Activated T-cell treated with anti-CD3 and anti-CD28 coated beads, Interleukin-2, amount 50 U/mL, for 72 hours (primary cell): ENCODE measurements at places on chromosomes 5 and 9.

DNA sequence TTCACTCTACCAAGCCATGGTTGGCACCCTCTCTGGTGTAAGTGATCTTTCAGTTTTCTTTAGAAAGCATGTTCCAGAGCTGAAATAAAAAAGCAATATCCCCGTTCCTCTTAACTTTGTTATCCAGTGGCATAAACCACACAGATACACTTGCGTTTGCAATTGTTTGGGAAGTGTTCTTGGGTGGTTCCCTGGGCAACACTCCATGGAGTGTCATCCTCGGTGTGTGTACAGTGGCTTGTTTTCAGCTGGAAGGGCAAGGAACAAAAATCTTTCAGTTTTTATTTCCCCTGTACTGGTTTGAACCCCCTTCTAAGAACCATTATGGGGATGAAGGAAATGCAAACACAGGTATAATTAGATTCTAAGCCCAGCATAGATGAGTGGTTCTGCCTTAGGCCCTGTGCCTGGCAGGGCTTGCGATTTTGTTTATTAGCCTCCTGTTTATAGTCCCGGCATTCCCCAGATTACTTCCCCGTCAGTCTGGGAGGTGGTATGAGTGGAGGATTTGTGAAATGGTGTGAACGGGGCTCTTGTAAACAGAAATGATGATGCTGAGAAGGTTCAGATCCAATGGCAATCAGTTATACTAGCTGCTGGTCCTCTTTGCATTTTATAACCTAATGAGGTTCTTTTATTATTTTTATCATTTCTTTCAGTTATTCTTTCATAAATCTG, 76.0 kb upstream of the CD180 start:
- DNase-seq = no peak

- DNase-seq = no peak
These were observed 53.3 kb upstream of the SPATA31D4 start for GRCh38 chr9:81874931-81875330.

GRCh38 chr5:114324282-114324681, 37.6 kb upstream of the KCNN2 start:
- no peak for DNase-seq

GRCh38 chr5:103990064-103990463, 427.5 kb upstream of the NUDT12 start:
- DNase-seq = no peak

- no peak for DNase-seq
These were observed 14.4 kb upstream of the PAIP1 start for GRCh38 chr5:43571237-43571636.

DNA sequence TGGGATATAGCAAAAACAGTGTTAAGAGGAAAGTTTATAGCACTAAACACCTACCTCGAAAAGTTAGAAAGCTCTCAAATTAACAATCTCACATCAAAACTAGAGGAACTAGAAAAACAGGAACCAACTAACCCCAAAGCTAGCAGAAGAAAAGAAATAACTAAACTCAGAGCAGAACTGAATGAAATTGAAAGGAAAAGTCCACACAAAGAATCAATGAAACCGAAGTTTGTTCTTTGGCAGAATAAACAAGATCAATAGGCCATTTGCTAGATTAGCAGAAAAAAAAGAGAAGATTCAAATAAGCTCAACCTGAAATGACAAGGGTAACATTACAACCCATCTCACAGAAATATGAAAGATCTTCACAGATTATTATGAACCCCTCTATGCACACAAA, 234.8 kb upstream of the ISL1 start:
- no peak for DNase-seq

DNA sequence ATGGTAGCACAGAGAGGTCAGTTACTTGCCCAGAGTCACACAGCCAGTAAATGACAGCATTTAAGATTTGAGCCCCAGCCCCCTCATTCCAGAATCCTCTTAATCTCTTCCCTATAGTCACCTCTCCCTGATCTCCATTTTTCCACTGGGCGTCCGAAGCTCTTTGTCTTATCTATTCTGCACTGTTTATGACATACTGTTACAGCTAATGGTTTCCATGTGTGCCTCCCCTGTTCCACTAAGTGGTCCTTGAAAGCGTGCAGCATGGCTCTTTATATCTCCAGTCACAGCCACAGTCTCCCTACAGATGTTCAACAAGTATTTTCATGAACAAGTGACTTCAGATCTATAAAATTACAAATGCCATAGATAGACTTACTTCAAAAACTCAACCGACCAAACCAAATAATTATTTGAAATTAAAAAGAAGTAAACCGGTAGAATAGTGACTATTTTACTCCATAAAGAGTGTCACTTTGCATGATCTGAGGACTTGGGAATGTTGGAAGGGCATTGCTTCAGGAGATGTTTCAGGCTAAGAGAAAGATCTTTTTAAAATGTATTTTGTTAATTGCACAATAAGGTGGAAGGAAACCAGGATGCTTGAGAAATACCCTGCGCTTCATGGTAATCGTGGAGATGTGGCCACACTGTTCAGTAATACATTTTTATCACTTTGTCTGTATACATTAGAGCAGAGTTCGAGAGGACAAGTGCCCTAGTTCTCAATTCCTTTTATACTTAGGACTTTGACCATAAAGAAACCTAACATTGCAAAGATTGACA, 237.2 kb downstream of the FBXL7 start:
- no peak for DNase-seq

GRCh38 chr9:133710661-133711427, 27.3 kb downstream of the SARDH start:
- DNase-seq = no peak

DNA sequence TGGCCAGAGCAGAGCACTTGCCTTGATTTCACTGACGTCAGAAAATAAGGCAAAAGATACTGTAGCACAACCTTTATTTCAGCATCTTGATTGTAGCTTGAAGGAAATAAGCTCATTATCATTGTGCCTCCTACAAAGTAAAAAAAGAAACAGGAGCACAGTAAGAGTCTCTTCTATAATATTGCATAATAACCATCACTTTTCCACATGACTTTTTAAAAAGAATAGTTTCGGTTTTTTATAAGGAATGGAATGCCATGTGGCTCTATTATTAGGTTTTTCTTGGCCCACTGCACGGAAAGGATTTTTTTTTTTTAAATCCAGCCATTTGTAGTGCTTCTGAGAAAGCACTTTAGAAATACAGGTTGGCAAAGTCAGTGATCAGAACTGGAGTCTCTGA, 655.3 kb downstream of the LRRC70 start:
- DNase-seq = no peak

DNA sequence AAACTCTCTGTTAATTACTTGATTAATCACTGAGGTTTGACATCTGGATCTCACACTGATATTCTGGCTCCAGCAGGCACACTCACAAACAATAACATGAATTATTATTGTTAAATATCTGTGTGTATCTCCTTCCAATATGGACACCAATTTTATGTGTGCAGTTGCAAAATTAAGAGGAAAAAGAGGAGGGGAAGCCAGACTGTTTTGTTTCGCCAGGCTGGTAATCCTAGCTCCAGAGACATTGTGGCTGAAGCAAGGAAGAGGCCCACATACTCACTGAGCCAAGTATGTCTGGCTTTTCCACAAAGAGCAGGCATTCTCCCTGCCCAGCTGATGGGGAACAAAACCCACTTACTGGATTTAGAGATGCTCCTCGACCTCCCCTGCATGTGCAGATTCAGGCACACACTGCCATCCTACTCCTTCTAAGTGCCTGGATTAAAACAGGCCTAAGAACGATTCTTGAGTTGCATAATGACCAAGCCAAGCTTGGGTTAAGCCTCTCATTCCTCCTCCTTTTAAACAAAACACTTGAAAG, 181.9 kb downstream of the ESM1 start:
- DNase-seq = no peak

DNA sequence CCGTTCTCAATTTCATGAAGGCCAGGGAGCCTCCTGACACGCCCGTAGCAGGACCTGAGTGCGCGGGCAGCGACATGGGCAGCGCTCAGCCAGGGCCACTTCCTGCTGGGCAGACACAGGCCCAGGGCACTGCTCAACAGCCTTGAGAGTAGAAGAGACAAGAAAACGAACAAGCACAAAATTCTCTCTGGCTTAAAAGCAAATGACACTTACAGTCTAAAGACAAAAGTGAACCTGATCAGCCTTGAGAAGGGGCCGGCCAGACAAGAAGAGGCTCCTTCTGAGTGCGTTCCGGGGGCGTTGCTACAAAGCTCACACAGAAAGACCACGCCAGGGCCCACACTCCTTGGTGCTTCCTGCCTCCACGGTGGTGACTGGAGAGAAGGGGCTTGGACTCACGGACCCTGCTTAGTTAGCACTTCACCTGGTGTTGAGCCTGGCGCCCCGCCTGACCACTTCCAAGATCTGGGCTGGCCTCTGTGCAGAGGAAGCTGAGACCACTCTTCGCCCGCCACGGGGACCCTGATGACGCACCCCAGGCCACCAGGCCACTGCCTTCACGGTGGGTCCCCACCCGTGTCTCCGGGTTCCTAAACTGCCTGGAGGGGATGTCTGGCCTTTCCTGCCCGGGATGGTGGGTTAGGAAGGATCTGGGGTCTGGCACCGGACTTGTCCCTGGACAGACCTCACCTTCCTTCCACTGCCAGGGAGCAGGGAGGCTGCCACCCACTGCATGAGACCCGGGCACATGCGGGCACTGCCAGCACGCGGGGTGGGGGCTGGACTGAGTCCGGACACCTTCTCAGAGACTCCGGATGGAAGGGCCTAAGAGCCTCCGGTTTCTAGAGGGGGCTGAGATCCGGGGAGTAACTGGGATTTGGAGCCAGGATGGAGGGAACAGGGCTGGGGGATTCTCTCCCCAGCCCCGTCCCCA, 1.3 kb downstream of the SLC12A7 start:
- no peak for DNase-seq

DNA sequence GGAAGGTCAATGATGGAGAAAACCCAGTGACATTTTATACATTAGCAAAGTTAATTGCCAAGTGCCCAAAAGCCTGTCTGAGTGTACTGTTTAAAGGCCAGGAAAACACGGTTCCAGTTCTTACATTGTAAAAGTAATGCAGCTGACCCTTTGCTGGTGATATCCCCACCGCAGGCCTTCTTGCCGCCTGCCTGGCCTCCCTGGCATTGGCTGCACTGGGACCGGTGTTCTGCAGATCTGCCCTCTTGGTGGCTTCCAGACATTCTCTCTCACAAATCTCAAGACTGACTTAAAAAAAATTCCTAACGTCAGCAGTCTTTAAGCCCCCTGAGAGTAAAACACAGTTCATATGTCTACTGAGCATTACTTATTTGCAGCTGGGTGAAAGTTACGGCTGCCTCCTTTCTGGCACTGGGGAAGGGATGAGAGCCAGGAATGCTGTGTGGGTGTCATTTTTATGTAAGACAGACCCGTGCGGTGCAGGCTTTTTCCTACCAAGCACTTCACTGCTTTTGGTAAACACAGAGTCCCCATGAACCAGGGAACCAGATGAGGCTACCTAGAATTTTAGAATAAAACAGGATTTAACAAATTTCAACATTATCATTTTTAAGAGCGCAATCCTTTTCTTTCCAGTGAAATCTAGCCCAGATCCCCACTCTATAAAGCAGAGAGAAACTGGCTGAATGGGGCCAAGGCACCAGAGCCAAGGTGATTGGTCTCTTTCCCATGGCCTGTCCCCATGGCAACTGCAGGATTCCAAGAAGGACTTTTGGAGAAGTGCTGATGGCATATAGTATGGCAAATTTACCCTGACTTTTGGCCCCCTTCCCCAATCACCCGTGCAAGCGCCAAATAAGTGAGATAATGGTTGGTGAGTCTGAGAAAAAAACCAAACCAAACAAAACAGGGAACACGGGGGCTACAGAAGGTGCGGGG, 80.8 kb downstream of the LMNB1 start:
- DNase-seq = no peak

- DNase-seq = no peak
These were observed 13.4 kb upstream of the FBN2 start for GRCh38 chr5:128551476-128551875.

- peak; percentile 84 for DNase-seq
These were observed 289.5 kb downstream of the DOCK8 start for GRCh38 chr9:503881-504852.

GRCh38 chr9:127828262-127829031, 25.8 kb downstream of the FPGS start:
- DNase-seq = no peak

- no peak for DNase-seq
These were observed 125.4 kb upstream of the ADAMTS16 start for GRCh38 chr5:5014586-5015235.

DNA sequence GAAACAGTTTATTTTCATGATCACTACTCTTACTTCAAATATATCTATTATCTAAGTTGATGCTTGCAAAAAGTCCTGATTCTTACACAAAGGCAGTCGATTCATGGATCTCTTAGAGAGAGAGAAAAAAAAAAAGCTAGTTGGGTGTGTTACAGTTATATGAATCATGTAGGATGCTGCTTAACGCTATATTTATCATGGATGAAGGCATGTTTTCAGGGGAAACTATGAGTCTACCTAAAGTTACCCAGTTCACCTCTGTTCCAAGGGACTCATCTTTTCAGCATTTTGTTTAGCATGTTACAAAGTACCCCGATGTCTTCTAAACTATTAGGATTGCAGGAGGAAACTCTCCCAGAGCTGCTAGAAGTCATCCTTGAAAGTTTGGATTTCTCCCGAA, 13.5 kb downstream of the TMC1 start:
- DNase-seq = no peak

GRCh38 chr9:127066851-127067136, 55.6 kb downstream of the ANGPTL2 start:
- DNase-seq = no peak

- no peak for DNase-seq
These were observed 204.3 kb downstream of the NR3C1 start for GRCh38 chr5:143199161-143199560.

GRCh38 chr5:127492854-127493738, 24.3 kb upstream of the PRRC1 start:
- no peak for DNase-seq

DNA sequence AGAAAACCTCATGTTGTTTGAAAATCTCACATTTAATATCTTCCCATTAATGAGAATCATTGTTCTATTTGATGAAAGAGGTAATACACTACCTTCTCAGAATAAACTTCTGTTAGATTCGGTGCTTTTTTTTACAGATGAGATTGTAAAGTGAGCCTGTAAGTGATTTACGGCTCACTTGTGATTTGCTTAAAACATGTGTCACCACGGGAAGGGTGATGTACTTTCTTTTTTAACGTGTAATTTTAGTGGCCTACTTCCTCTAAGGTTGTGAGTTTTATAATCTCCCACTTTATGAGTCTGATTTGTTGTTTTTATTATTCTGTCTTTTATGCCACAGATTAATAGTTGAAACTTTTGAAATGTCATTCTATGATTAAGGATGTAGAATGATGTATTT, 15.9 kb downstream of the ANXA1 start:
- DNase-seq = no peak

GRCh38 chr5:109945097-109945678, 255.5 kb downstream of the MAN2A1 start:
- peak; percentile 12 for DNase-seq

- no peak for DNase-seq
These were observed 152.4 kb downstream of the MPDZ start for GRCh38 chr9:13127131-13127530.

GRCh38 chr9:134781591-134782302, 98.9 kb upstream of the FCN2 start:
- DNase-seq = no peak

DNA sequence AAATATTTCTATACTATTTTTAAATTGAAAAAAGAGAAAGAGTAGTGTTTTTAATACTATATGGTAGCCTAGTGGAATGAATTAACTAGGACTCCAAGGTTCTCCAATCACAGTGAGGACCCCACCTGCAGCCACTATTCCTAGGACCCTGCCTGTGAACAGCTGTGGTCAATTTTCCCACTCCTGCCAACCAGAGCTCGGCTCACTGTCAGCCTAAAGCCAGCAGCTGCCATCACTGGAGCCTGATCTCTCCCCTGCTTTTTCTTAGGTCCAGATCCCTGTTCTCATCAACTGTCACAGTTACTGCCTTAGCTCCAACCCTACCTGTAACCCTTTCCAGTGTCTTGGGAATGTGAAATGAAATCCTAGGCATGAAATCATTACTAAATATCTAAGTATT, 25.3 kb downstream of the ARSB start:
- no peak for DNase-seq
